ENCODE measurements at places on chromosomes 7 and 10.

- no peak for DNase-seq
Observed at GRCh38 chr10:15863323-15863722, 3.0 kb upstream of the MINDY3 start.

- no peak for DNase-seq
Observed at GRCh38 chr7:2222516-2222915, 10.2 kb downstream of the MAD1L1 start.

DNA sequence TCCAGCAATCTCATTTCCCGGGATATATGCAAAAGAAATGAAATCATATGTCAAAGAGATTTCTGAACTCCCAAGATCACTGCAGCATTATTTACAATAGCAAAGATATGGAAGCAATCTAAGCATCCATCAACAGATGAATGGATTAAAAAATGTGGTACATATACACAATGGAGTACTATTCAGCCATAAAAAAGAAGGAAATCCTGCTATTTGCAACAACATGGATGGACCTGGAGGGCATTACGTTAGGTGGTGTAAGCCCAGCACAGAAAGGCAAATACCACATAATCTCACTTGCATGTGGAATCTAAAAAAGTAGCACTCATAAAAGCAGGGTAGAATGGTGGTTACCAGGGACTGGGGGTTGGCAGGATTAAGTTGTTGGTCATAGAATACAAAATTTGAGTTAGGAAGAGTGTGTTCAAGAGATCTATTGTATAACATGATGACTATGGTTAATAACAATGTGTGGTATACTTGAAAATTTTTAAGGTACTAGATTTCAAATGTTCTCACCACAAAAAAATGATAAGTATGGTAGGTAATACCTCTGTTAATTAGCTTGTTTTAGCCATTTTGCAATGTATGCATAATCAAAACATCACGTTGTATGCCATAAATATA lies 32.9 kb upstream of the EIF5AL1 start:
- no peak for DNase-seq

DNA sequence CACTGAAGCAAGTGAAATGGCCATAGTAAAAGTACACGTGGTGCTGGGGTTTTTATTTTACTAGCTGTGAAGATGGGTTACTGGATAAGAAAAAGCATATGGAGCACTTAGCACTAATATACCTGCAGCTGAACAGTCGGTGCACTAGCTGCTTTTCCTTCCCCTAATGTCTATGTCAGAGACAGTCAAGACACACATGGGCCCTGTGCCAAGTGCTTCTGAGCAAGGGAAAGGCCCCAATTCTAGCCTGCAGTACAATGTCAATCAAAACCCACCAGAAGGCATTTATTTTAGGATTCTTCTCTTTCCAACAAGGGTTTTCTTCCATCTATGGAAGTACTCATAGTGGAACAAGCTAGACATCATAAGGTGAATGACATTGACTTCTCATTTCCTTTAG lies 716.7 kb downstream of the CCSER2 start:
- no peak for DNase-seq

DNA sequence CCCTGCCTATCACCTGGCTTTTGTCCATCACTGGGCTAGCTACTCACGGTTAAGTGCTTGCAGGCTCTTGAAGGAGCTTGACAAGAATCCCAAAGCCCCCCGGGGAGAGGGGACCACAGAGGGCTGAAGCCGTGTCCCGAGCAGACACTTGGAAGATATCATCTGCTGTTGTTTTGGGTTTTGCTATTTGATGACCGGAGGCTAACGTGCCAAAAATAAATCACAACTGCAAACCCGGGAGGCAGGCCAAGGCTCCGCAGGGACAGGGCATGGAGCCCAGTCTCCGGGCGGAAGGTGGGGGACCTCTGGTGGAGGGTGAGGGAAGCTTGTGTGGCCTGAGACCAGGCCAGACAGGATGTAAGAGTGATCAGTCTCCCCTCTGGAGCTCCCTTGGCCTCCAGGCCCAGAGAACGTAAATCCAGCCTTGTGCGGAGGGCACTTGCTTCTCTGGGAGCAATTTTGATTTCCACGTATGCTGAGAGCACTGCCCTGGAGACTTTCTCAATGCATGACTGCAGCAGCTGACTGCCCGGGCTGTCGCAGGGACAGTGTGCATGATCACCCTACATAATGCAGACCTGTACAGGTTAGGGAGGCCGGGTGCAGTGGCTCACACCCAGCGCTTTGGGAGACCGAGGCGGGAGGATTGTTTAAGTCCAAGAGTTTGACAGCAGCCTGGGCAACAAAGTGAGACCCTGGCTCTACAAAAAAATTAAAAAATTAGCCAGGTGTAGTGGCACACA lies at the start of gene PHKG1:
PHKG1 (minus strand) TSS at position 164 of the 743 bp plus-strand sequence. CDS start 4,011 bp downstream, outside the sequence.
- no peak for DNase-seq

Measured in Caki2 (cell line).